ENCODE measurements at places on chromosomes 7 and 10.
A peak's percentile ranks its signal among the peaks of the same experiment; 100 is the strongest.

DNA sequence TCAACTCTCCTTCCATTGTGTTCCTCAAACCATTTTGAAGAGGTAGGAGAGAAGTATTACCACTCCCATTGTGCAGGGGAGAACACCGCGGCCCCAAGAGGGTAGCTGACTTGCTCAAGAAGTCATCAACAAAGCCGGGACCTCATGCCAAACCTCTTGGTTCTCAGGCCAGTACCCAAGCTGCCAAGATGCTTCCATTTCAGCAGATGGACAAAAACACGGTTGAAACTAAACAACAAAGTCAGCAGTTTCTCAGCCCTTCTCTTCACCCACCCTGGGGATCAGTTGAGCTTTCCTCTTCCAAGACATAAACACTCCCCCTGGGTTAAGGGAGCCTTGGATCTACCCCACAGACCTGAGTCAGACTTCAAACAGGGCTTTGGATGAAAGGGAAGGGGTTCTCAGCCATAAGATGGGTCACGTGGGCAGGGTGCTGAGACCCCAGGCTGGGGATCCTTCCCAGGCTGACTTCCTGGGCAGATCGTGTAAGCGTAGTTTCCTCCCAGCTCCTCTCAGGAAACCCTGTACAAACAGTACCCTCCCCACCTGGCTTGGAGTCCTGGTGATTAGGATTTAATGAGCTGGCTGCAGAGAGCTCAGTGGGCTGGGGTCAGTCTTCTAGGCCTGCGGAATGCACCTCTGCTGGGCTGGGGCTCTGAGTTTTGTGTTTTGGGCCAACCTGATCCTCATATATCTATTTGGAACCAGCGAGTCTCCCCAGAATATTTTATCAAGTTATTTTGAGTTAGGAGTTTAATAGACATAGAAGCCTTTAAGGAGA lies 27.3 kb downstream of the EMX2 start:
- no peak for DNase-seq

DNA sequence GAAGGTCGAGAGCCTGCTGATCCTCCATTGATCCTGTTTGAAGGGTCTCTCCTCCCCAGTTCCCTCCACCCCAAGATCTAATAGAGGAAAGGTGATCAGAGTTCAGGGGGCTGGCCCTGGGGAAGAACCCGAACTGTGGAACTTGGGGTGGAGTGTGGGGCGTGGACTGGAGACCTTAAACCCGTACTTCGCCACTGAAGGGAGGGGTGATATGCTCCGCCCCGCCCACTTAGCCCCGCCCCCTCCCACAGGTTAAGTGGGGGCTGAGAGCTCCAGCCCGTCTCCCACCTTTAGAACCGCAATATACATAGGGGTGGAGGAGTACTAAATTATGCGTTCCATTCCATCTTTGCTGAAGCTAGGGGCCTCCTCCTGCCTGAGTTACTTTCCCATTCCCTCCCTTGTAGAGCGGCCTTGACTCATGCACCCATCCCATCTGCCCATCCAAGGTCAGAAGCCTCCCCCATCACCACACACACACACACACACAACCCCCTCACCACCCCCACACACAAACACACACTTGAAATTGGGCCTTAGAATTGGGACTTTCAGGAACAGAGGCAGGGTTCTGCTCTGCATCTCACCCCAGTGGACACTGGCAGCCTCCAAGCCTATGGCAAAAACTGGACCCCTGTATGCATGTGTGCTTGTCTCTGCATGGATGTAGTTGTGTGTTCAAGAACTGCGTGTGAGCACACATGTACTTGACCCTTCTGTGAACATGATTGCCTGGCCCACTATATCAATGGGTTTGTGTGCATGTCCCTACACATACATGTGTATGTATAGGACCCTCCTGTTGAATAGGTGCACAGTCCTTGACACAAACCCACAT lies 991 bp downstream of the SEMA4G start:
- DNase-seq, result peak; percentile 25

- no peak for DNase-seq
These were observed 164.9 kb downstream of the PARD3 start for GRCh38 chr10:34650156-34650555.

DNA sequence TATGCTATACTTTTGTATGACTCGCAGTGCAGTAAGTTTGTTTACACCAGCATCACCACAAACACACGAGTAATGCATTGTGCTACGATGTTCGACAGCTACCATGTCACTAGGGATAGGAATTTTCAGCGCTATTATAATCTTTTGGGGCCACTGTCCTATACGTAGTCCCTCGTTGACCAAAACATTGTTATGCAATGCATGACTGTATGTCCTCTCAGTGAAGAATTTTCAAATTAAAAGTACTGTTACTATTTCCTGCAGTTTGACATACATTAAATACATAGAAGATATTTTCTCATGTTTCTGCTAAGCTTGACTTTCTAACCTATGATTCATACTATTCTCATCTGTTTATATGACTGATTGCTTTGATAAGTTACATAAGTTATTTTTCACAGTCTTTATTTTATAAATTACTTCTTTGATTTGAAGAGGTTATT lies 203.6 kb downstream of the VTI1A start:
- DNase-seq, result no peak

DNA sequence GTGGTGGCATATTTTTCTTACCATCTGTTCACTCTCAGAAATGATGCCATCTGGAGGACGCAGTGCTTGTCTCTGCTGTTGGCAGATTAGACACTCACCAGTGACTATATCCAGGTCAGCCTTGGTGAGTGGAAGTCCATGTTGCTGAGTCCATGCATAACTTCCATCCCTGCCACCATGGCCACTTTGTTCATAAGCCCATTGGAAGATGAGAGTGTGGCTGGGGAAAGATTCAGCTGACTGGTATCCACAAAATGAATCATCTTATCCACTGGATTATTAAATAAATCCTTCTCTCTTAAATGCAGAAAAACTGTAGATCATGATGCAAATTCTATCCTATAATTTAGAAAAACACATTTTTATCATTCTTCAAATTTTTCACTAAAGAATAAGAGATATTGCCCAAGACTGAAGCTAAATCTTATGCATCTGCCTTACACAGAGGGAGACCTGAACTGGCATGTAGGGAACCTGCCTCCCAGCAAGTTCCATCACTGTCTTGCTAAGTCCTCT lies 726.9 kb downstream of the TNS3 start:
- no peak for DNase-seq

GRCh38 chr10:114258274-114258840 lies 19.3 kb downstream of the VWA2 start:
- no peak for DNase-seq

GRCh38 chr10:15632456-15633091 lies 87.1 kb downstream of the ITGA8 start:
- DNase-seq, result no peak

Data from CD4-positive, alpha-beta T cell treated with Interleukin-4 for 4 hours (primary cell).